ENCODE measurements at places on chromosomes 3 and 15.

- DNase-seq = no peak
Observed at GRCh38 chr3:16860234-16860633, 24.5 kb upstream of the PLCL2 start.

DNA sequence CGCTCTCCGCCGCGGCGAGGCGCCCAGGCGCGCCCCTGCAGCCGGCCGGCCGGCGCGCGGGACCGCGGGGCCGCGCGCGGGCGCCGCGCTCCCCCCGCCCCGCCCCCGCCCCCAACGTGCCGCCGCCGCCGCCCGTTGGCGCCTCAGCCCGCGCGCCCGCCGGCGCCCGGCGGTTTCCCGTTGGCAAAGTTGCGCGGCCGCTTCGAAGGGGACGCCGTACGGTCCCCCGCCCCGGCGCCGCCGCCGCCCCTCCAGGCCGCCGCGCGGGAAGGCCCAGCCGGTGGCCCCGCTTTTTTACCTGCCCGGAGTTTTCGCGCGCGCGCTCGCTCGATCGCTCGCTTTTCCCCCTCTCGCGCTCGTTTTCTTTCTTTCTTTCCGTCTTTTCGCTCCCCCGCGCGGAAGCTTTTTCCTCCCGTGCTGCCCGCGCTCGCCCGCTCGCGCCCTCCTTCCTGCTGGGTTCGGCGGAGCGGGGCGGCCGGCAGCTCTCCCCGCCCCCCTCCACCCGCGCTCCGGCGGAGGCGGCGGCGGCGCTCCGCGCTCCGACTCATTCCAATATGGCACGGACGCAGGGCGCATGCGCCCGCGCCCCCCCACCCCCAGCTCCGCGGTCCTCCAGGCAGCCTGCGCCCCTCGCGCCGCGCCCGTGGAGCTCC, at the start of gene SFMBT1:
SFMBT1 (minus strand) TSS at position 556 of the 653 bp plus-strand sequence. CDS start 76,945 bp downstream, outside the sequence.
- DNase-seq = peak; percentile 44

- DNase-seq = no peak
Observed at GRCh38 chr3:152355744-152356665, 87.3 kb downstream of the MBNL1 start.

DNA sequence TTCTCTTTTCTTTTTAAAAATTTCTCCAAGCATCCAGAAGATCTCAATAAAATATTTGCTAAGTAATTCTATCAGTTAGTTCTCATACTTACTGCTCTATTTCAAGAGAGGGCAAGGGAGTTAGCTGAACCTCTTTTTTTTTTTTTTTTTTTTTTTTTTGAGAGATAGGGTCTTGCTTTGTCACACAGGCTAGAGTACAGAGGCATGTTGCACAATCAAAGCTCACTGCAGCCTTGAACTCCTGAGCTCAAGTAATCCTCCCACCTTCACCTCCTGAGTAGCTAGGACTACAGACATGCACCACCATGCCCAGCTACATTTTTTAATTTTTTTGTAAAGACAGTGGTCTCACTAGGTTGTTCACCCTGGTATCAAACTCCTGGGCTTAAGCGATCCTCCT, 21.4 kb downstream of the HDC start:
- DNase-seq = no peak

DNA sequence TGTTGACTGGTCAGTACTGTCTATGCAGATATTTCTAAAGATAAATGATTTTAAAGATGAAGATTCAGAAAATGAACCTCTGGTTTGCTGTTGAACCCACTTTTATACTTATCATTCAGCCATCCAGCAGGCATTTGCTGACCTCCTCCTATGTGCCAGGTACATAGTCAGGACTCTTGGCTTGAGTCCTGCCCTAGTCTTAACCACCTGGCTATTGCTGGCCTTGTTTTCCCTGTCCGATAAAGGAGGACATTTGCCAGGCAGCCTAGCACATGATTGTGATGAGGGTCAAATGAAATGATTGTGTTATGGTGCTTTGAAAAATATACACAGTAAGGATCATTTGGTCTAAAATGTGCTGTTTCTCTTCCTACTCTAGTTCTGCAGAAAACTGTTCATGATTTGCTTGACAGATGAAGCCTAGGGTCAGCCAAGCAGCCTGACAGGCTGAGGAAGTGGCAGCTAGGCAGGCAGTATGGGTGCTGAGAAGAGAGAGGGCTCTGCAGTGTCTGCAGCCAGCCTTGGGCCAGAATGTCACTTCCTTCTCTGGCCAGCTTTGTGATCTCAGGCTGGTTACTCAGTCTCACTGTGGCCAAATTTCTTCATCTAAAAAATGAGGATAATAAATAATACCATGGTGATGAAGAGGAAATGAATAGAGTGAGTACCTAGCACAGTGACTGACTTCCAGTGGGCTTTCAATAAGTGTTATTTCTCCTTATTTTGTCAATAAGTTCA, 13.8 kb downstream of the EXOSC7 start:
- no peak for DNase-seq

GRCh38 chr3:50380405-50381085, 21.2 kb upstream of the TMEM115 start:
- no peak for DNase-seq

DNA sequence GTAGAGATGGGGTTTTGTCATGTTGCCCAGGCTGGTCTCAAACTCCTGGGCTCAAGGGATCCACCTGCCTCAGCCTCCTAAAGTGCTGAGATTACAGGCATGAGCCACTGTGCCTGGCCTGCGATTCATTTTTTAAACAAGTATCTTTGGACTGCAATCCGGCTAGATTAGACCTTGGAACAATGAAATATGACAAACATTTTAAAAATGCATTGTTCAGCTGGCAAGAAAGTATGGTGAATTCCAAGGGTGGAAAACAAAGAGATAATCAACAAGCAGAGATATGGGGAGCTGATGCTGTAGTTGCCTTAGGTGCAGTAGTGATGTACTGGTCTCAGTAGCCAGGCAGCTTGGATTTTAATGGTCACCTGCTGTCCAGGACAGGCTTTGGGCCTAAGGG, 95.8 kb upstream of the GOLGA8J start:
- DNase-seq = no peak

DNA sequence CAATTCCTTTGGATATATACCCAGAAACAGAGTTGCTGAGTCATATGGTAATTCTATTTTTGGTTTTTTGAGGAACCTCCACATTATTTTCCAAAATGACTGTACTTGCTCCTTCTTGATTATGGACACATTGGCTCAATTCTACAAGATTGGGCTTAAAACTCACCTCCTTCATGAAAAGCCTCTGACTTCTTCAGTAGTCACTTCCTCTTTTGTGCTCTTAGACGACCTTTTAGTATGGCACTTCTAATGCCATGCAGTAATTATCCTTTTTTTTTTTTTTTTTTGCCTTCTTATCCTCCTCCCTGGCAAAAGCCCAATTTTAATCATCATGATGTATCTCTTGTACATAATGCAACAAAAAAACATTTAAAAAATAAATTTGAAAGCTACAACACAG, 33.0 kb upstream of the ABHD17C start:
- no peak for DNase-seq

DNA sequence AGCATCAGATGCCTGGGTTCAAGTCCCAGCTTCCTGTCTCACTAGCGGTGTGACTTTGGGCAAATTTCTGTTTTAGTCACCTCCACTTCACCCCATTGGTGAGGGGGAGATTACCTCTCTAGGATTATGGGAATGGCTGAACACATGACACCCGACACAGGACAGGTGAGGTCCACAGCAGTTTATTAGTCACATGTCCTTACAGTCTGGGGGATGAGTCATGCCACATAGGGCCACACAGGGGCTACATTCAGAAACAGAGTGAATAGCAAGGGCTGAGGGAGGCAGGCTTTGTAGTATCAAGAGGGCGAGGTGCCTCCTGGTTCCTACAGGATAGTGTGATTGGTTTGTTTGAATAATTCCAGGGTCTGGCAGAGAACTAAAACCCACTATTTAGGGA, 15.2 kb upstream of the ITGA11 start:
- no peak for DNase-seq

GRCh38 chr3:55661141-55661540, 174.0 kb upstream of the WNT5A start:
- no peak for DNase-seq

GRCh38 chr3:151383956-151384355, 597 bp downstream of the P2RY12 start:
- no peak for DNase-seq

GRCh38 chr15:100968050-100968966, 49.2 kb downstream of the LRRK1 start:
- DNase-seq = no peak

- no peak for DNase-seq
Observed at GRCh38 chr3:49930168-49930690, 618 bp upstream of the MON1A start.

DNA sequence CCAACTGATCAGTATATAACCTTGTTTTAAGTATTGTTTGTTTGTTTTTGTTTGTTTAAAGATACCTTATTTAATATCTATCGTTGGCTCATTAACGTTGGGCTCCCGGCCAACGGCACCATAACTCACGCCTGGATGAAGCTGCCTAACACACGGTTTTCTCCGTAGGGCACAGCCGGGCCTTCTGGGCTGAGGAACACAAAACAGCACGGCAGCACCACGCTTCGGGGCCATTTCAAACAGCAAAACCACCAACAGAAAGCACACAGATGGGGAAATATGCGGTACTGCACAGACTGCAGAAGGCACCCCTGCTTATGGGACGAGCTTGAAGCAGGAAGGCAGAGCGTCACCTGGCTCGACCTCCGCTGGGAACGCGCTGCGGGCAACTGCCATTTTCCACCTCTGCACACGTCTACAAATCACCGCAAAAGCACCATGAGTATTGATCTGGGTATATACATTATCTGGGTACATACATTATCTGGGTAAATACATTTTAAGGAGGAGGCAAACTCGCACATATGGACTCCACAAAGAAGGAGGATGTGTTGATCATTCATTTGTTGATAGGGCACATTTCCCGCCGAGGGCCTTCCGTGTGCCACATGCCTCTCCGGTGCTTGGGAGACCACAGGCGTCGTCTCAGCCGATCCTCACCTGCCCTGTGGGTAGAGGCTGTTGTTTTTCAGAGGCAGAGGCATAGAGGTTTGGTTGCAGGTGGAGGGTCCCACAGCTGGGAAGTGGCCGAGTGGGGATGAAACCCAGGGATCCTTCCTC, 123.7 kb upstream of the ATP2B2 start:
- no peak for DNase-seq

DNA sequence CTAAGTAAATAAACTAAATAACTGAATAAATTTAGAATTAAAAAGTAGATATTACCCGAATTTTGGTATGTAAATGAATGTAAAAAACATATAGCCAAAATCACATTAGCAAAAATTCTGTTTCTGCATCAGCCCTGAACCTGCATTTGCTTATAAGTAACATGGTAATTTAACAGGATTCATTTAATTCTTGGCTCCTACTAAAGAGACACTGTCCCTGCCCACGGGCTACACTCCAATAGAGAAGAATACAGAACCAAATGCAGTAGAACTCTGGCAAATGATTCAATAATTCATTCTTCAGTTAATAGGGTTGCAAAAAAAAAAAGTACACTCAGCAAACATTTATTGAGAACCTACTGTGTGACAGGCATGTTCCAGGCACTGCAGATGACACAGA, 20.8 kb upstream of the CNBP start:
- no peak for DNase-seq

DNA sequence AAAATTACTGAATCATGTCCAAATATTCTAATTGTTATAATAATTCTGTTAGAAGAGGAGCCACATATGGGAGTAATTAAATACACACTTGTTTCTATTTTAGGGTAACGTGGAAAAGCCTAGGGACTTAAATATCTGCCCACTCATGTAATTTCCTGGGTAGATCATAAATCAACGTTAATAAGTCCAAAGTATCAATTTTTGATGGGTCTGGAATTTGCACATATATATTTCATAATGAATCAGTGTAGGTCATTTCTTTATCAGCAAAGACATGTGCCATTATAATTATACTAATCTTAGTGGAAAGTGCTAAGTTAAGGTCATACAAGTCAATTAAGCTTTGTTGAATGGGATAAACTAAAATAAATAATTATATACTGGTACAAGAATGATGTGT, 346.2 kb downstream of the ZBBX start:
- DNase-seq = no peak

DNA sequence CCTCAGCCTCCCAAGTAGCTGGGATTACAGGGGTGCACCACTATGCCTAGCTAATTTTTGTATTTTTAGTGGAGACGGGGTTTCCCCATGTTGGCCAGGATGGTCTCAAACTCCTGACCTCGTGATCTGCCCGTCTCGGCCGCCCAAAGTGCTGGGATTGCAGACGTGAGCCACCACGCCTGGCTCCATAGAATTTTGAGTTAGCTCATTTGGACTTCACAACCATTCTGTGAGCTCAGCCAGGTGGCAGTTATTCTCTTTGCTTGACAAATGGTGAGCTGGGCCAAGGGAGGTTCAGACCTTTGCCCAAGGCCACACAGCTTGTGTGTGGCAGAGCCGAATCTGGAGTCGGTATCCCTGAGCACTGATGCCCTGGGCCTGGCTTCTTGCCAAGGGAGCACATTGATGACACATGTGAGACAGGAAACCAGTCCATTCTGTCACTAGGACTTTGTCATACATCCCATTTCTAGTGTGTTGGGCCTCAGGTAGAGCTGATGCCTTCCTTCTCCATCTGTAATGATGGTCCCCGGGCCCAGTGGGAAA, 17.6 kb downstream of the PODXL2 start:
- no peak for DNase-seq

GRCh38 chr3:48088056-48088748, 72.0 kb upstream of the MAP4 start:
- DNase-seq = peak; percentile 1

DNA sequence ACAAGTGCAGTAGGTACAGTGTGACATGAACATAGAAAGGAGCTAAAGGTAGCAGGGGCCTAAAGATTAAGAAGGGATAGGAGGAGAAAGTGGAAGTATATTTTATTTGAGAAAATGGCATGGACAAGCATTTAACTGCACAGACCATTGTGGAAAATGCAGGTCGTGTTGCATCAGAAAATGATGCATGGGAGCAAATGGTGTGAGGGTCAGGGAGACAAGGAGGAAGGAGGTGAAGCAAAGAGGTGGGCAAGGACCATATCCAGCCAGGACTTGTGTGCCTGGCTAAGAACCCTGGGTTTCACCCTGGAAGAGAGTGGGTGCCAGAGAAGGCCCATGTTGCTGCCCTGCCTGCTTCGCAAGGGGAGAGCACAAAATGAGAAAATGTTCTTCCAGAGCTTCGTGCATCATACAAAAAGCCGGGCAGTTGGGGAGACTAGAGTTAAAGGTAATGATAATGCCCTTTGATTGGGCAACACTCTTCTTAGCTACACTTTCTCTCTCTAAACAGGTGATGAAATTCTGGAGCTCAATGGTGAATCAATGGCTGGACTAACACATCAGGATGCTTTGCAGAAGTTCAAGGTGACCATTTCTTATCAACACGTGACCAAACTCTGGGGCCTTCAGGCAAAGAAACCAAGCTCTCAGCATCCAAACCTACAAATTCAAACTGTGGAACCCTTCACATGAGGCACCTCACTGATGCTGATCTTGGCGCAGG, 45.5 kb downstream of the STARD5 start:
- DNase-seq = no peak

GRCh38 chr15:42214600-42214999, 6.5 kb upstream of the VPS39 start:
- no peak for DNase-seq

Measured in stimulated activated CD4-positive, alpha-beta T cell treated with anti-CD3 and anti-CD28 coated beads, Interleukin-12 subunit alpha, Interleukin-12 subunit beta, amount 100 ng/mL, for 48 hours (primary cell).